ENCODE measurements at places on chromosomes 6 and 20.

DNA sequence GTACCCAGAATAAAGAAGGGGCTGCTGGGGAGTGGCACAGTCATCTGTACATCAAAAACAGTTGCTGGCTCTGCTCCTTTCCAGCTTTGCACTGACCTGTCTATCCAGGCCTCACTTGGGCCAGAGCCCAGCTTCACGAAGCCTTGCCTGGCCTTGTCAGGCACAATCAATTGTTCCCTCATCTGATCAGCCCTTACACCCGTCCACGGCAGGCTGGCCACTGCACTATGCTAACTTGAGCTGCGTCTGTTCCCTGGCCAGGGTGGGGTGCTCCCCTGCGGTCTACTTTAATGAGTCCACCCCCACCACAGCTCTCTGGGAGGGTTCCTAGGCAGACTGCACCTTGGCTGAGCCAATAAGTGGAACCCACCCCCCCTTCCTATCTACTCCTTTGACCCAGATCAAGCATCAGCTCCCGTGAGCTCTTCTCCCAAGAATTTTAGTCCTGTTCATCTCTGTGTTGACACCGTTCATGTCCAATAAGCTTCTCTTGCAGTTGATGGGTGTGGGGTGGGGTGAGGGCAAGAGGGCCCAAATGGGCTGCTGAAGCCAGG lies 74.3 kb upstream of the MLN start:
- DNase-seq = no peak

DNA sequence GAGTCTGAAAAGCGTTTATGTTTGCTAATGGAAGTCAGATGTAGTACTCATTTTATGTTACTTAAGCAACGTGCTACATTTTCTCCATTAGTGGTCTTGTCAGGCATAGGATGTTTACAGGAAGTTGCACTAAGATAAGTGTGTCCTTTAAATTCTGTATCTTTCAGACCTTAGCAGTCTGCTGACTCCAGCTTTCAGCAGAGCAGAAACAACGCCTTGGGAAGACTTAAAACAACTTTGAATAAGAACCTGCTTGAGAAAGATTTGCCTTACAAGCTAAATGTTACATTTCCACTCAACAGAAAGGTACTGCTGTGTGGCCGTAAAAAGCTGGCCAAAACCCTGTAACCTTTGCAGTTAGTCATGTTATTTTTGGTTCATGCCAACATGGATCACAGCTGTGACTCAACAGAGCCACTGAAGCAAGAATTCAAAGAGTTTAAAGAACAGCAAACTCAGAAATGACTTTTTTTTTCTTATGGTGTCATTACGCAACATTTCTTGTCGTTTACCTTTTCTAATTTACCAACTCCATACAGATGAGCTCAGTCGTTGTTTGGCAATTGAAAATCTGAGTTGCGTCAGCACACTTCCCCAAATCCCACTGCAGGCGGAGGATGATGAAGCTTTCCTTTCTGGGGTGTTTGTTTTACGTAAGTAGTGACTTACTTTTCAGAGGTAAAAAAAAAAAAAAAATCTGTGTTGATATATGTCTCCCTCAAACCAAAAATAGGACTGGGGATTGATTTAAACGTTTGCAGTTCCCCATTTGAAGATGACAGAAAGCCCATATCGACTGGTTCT lies 27.9 kb upstream of the BMP6 start:
- peak; percentile 11 for DNase-seq

DNA sequence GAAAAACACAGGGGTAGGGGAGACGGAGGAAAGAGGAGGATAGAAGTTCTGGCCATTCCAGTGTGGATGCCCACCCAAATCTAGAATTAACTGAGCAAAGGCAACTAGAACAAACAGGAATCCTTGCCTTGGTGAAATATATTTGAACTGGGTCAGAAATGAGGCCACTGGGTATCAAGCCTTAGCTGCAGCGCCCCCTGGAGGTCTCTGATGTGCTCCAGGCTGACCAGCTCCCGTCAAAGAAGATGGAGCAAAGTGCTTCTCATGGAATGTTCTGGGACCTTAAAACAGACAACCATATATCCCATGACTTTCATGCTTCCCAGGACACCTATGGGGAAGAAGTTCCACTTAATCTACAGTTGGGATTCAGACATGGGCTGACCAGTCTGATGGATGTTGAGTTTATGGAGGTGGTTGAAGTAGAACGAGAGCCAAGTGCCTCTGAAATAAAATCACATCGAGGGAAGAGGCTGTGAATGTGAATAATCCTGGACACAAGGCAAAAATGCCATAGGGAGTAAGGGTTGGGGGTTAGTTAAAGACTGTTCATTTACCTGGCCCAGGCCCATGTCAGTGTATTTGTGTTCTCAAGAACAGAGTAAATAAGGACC lies 50.4 kb downstream of the HLA-DPB1 start:
- DNase-seq = no peak

GRCh38 chr20:49657118-49657901 lies 56.4 kb downstream of the B4GALT5 start:
- DNase-seq = no peak

- no peak for DNase-seq
Measured at GRCh38 chr20:24257171-24257570, 212.3 kb upstream of the SYNDIG1 start.

DNA sequence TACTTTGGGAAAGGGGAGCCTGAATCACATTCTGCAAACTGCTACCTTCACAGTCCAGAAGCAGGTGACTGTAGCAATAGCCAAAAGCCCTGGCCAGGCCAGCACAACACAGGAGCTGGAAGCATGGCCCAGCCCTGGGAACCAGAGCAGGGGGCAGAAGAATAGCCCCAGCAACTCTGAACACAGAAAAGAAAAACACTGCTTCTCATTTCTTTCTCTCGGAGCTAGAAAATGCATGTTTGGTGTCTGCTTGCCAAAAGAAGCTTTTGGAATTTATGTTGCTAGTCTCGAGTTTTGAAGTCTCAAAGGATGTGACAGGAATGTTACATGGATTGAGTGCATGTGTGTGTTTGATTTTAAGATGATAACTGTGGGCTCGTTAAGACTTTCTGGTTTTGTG lies 79.8 kb upstream of the SCAF8 start:
- DNase-seq = no peak

DNA sequence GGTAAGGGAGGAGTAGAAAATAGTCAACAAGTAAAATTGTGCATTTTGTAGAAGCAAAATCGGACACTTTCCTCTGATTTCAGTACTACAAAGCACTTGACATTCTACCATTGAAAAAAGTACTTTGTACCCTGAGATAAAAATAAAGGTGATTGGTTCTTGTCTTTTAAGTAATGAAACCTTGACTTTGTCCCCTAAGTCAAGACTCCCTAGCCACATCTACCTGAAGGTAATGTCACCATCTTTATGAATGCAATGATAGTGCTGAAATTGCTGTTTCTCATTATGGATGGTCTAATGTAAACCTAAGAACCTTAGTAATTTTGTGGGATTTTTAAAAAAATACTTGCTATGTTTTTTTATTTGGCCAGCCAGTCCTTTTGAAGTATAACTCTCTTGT lies 2.4 kb upstream of the MAN1A1 start:
- no peak for DNase-seq

DNA sequence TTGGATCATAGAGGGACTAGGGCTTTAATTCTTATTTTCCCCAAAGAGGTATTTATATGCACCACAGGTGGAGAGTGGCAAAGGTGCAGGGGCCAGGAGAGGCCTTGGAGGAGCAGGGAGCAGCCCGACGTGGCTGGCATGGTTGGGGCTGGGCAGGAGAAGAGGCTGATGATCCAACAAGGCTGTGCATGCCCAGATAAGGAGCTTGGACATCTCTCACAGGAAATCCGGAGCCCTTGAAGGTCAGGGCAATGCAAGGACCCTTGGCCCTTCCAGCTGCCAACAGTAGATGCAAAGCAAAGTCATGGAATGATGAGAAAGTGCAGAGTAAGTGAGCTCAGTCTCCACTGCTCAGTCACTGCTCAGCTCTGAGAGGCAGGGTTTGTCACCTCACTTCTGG lies 39.9 kb upstream of the SIRT5 start:
- no peak for DNase-seq

GRCh38 chr6:157019115-157019641 lies 242.0 kb downstream of the ARID1B start:
- no peak for DNase-seq

- DNase-seq = no peak
Measured at GRCh38 chr6:125316621-125317020, 14.9 kb upstream of the HDDC2 start.

- DNase-seq = no peak
Measured at GRCh38 chr6:42337985-42338743, 113.6 kb downstream of the TRERF1 start.

GRCh38 chr6:24581084-24581669 lies 64.8 kb downstream of the KIAA0319 start:
- DNase-seq = no peak

DNA sequence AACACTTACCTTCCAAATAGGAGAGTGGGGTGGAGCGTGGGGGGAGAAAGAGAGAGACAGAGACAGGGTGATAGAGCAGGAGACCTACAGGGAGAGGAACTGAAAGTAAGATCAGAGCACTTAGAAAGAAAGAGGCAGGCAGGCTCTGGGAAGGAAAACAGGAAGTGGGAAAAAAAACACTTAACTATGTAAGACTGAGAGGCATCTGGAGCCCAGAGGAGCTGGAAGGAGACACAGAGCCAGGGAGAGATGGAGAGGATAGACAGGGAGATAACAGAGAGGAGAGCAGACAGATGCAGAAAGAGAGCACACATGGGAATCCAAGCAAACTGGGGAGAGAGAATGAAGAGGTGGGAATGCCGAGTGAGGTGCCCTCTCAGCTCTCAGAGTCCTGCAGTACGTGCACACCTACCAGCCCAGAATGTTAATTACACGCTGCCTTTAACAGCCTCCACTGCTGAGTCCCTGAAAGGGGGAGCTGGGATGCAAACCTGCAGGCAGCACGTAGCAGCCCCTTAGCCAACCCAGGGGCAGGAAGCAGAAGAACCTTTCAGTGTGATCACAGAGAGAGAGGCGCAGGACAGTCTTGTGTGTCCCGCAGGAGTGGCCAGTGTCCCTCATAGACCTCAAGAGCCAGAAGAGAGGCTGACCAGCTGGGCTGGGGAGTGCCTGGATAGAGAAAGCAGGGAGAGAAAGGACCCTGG lies 132.7 kb upstream of the LRFN2 start:
- DNase-seq = no peak

DNA sequence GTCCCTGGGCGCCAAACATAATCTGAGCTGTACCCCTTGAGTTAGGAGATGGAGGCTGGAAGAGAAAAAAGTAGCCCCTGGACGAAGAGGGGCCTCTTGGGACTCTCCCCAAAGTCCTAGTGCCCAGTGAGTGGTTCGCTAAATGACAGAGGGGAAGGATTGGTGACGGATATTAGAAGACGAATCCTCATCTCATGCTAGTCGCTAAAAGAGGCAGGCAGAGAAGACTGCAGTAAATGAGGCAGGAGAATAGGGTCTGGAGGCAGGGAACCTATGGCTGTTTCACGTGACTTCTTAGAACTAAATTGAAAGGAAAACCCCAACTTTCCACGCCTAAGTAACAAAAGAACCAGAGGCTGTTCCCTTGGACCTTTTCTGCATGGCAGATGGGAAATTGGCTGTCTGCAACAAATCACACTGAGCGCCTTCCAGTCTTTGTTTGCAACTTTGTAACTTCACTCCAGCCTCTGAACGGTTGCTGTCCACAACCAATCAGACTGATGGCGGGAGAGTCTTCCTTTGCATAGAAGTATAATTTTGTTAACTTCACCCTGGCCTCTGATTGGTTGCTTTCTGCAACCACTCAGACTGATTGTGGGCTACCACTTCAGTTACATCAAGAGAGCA lies 731 bp upstream of the RBL1 start:
- DNase-seq = peak; percentile 26

DNA sequence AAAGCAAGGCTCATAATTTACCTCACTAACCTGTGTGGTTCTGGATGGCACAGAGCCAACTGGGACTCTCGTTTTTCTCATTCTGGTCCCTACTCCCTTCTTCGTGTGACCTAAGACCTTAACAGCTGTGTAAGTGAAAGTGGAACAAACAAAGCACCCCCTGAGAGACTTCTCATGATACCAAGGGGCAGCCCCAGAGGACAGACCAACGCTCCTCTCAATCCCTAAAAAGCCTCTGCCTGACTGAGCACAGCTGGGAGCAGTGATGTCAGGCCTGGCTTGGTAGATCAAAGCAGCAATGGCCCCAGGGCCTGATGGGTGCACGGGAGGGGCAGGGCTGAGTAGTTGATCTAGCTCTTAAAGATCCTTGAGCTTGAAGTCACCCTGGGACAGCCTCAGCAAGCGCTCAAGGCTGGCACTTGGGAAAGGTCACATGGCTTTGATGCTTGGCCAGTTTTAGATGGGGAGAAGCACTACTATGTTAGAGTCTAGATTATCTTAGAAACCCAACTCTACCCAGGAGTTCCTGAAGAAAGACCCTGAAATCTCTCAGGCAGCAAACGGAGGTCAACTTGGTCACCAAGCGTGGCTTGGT lies 16.2 kb upstream of the TGM2 start:
- DNase-seq = peak; percentile 38

All from GM06990 (cell line).